ENCODE measurements at places on chromosomes 11 and 22. TPM values are rescaled to one million over a fixed set of nuclear protein-coding genes. Genes with fewer than 3 reads are reported as not detected.

The OR52A1 gene
- not detected for total RNA-seq

The HBD gene
- total RNA-seq: not detected

The CRACR2B gene
- 4.9 TPM for total RNA-seq

The NOX4 gene
- not detected for total RNA-seq

The BEST1 gene
- not detected for total RNA-seq

The MS4A7 gene
- total RNA-seq: not detected
